Activated naive CD4-positive, alpha-beta T cell (primary cell): ENCODE measurements at places on chromosomes 6 and 20.

- no peak for DNase-seq
These were observed 79.4 kb downstream of the FOXC1 start for GRCh38 chr6:1689141-1689540.

- DNase-seq, result no peak
These were observed 447.3 kb downstream of the MAFB start for GRCh38 chr20:40241596-40242343.

DNA sequence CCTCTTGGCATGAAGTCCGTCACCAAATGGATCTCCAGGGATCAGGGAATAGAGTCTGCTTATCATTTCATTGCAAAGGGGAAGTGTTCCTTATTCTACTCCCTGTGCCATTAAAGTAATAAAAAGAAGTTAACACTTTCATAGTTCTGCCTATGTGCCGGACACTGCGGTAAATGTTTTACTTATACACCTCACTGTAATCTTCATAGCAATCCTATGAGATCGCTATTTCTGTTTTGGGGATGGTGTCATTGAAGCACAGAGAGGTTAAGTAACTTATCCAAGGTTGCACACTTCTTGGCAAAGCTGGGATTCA is 177.7 kb downstream of the TSHZ2 start:
- no peak for DNase-seq

- DNase-seq, result no peak
These were observed 107.0 kb downstream of the ESR1 start for GRCh38 chr6:151914484-151914883.

GRCh38 chr6:13814176-13814937 is at the start of gene MCUR1:
Gene MCUR1 (minus strand): TSS chr6:13814557. CDS start chr6:13814429, 128 bp downstream.
- peak; percentile 61 for DNase-seq

- no peak for DNase-seq
These were observed 20.6 kb downstream of the MMP24OS start for GRCh38 chr20:35257175-35257909.

- no peak for DNase-seq
These were observed 24.5 kb upstream of the OR2J2 start for GRCh38 chr6:29146179-29146578.

DNA sequence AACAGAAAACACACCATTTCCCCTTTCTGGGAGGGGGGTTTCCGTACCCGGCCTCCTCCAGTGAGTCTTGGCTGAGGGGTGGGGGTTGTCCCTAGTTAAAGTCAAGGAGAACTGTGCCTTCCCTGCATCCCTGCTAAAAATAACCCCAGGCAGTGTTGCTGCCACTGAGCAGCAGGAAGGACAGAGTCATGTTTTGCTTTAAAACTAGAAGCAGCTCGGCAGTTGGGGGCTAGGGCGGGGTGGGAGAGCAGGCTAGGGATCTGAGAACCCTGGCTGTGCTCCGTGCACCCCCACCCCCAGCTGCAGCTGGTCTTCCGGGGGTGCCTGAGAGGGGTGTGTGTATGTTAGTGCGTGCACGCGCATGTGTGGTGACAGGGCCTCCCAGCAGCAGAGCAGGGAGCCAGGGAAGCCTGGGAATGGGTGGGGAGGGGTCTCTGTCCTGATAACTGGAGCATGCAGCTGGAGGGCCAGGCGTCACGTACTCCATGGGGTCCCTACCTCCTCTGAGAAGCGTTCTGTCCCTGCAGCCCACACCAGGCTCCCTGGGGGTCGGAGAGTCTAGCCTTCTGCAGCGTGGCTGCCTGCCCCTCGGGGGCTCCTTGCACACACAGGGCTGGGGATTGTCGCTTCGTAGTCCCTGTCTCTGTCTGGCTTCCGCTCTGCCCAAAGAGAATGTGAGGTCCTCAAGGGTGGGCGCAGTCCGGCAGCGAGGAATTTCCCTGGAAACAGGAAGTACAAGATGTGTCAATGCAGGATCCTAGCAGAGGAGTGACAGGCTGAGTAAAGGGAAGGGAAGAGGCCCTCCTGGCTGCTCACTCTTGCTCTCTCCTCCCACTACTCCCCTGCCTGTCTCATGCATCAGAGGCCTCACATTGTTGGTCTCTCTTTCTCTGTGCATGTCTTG is 16.8 kb upstream of the ARMC12 start:
- DNase-seq, result no peak

- DNase-seq, result no peak
These were observed 91.8 kb upstream of the F13A1 start for GRCh38 chr6:6412221-6412620.

- no peak for DNase-seq
These were observed 196.9 kb downstream of the TMEM242 start for GRCh38 chr6:157126183-157127098.

DNA sequence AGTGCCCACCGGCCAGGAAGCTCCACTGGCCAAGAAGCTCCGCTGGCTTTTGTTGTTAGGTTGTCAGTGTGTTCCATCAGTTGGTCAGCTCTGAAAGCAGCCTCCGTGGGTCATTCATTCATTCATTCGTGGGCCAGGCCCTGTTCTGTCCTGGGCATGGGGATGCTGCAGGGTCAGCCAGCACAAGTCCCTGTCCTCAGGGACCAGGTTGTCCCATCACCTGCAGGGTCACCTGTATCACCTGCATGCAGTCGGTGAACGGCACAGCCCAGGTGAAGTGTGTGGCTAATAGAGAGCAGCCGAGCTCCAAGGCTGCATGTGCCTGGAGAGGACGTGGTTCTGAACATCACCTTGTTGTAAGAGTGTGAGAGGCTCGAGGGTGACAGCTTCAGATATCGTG is 403.5 kb downstream of the CDH4 start:
- no peak for DNase-seq

DNA sequence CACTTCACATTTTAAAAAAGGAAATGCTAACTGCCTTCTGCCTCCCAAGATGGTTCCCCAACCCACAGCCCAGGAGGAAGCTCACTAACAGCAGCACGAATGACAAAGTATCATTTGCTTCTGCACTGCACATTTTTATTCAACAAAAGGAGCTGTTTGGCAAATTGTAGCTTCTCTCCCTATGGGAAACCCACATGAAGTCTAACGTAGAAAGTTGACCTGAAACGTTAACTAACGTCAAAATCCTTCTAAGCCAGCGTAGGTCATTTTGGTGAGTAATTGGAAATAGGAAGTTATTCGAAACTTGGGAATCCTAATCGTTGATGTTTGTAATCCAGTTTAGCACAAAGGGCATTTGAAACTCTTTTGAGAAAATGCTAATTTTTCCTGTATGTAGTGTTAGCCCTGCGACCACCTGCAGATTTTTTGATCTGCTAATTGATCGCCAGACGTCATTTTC is 2.9 kb downstream of the SALL4 start:
- DNase-seq, result no peak

- no peak for DNase-seq
These were observed 472.3 kb downstream of the MMUT start for GRCh38 chr6:48990739-48991138.

DNA sequence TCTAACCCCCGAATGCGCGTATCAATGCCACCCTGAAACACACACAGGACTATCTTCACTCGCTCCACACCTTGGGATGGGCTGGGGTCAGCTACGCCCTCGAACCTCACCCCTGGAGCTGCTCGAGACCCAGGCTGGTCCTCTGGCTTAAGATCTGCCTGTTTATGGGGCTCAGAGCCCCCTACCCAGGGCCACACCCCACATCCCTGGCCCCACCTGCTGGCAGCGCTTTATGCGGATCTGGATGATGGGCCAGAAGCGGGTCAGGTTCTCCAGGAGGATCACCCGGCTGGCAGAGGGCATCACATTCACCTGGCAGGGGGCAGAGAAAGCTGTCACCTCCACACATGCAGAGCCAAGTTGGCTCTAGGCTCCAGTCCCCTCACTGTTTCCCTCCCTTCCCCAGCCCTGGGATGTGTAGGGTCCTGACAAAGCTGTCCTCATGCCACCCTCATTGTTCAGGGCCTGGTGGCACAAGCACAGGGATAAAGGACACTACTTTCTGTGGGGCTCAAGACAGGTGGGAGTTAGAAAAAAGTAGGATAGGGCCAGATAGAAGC is 8.2 kb downstream of the CUL7 start:
- no peak for DNase-seq

GRCh38 chr6:134495203-134495889 is 177.4 kb upstream of the SGK1 start:
- no peak for DNase-seq

DNA sequence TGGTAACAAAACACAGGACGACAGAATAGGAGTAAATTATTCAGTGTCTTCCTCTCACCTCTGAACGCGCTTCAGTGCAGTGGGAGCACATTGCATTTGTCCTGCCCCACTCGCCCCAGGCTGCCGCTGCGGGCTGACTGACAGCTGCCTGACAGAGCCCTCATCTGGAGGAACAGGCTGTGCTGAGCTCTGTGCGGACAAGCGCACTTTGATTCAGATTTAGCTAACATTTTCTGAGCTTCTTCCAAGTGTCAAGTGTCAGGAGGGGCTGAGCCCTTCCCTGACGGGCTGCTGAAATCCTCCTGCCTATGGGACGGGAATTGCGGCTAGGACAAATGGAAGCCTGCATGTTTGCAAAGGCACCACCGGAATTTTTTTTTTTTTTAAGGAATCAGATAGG is 383.0 kb upstream of the CDH4 start:
- DNase-seq, result no peak

DNA sequence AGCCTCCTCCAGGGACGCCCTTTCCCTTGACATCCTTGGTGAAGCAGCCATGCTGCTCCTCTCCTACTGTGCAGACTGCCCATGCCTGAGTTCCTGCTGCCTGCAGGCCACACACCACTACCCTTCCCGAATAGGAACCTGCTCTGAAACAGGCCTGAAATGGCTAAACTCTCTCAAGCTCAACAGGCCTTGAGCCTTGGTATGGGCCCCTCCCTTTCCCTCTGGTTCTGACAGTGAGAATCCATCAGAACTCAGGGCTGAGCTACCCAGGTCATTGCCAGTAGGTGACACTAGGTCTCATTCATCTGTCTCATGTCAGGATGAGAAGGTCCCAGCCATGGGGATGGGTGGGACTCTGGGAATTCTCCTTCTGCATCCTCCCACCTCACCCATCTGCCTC is 25.7 kb downstream of the RAET1L start:
- DNase-seq, result no peak

- no peak for DNase-seq
These were observed 78.5 kb downstream of the CD164 start for GRCh38 chr6:109303640-109304283.

GRCh38 chr20:11724097-11724496 is 193.6 kb upstream of the BTBD3 start:
- DNase-seq, result no peak
